ENCODE measurements at places on chromosomes 3 and 15.

- no peak for DNase-seq
These were observed 139.4 kb downstream of the LRRC28 start for GRCh38 chr15:99390667-99391066.

DNA sequence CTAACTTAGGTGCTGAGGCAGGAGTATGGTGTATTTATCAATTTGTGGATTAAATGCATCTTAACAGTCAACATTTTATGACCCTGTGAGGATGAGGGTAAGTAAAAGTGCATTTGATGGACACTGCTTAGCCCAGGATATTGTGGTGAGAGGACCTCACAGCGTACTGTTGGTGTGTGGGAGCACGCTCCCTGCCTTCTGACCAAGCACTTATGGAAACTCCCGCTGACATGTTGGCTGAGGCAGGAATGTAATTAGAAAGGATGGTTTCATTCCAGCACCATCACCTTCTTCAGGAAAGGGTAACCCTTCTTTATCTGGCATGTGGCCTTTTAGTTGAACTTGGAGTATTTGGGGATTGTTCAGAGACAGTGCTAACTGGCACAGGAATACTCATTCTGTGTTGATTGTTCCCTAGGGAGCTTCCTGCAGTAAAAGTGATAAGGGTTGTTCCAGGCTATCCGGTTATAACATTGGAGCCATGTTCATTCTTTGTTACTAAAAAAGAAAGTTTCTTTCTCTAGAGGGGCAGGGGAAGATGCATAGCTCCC is 11.7 kb upstream of the FSTL1 start:
- no peak for DNase-seq

- no peak for DNase-seq
These were observed 29.5 kb downstream of the ESYT3 start for GRCh38 chr3:138463724-138464490.

GRCh38 chr3:80753021-80753420 is 985.2 kb upstream of the ROBO1 start:
- DNase-seq, result no peak

DNA sequence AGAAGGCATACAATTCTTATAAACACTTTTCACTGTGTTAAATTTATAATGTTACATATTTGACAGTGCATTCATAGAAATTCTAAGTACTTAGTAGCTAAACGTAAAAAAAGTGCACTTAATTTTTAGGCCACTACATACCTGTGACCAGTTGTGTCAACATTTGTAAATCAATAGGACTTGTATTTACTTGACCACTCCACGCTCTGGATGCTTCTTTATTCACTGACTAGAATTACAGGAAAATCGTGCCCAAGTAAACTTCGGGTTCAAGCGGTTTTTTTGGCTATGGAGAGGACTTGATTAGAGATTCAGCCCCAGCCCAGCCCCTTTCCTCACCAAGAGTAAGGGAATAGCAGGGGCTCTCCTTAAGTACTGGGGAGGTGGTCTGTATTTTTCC is 21.8 kb downstream of the WDR53 start:
- DNase-seq, result no peak
